ENCODE measurements at places on chromosomes 4 and X. TPM values are rescaled to one million over a fixed set of nuclear protein-coding genes. Genes with fewer than 3 reads are reported as not detected.

- DNase-seq, result no peak
Observed at GRCh38 chr4:144645631-144646522, at the start of gene HHIP. HHIP (plus strand) TSS chr4:144646156; CDS start chr4:144646676, 520 bp downstream.

DNA sequence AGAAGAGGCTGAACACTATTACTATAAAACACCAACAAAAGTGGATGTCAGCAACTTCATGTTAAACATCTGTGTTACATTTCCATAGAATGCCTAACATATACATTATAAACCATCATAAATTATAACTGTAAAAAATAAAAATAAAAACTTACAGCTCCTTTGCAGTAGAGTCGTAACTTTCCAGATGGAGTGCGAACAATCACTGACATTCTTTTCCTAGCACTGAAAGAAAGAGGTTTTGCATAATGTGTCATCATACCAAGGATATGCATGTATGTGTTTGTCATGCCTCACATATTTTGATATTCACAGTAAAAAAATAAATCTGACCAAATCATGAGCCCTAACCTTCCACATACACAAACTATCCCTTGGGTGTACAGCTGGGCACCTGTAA is 113.1 kb downstream of the ATP8A1 start:
- no peak for DNase-seq

NLGN3 gene
- total RNA-seq, result 1.9 TPM

DNA sequence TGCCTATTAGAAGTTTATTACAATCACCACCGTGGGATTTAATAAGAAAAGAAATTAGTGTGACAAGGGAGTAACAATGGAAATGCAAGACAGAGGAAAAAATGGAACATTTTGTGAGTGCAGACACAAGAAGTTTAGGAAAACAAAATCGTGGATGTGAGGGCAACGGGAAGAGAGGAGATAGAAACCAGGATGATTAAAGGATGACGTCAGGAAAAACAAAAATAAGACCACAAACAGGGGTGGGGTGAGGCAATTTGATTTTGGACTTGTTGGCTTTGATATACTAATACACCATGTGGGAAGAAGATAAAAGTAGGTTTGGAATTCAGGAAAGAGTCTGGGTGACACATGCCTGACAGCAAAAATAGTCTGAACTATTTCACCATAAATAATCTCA is 38.2 kb upstream of the GPM6A start:
- no peak for DNase-seq

- DNase-seq, result no peak
Observed at GRCh38 chr4:156865451-156865850, 106.1 kb downstream of the PDGFC start.

SMIM31 gene
- 4.6 TPM for total RNA-seq

DNA sequence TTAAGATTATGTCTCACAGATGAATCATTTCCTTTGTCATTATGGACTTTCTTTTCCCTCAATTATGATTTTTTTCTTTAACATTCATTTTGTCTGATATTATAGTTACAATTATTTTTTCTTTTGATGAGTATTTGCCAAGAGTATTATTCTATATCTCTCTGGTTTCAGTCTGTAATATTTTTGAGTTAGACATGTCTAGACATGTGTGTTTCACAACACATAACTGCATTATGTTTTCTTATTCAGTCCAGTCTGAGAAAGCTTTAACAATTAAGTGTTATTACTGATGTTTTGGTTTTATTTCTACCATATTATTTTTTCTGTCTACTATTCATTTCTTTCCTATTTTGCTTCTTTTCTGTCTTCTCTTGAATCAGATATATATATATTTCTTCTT is 108.3 kb upstream of the MID1IP1 start:
- DNase-seq, result no peak

DNA sequence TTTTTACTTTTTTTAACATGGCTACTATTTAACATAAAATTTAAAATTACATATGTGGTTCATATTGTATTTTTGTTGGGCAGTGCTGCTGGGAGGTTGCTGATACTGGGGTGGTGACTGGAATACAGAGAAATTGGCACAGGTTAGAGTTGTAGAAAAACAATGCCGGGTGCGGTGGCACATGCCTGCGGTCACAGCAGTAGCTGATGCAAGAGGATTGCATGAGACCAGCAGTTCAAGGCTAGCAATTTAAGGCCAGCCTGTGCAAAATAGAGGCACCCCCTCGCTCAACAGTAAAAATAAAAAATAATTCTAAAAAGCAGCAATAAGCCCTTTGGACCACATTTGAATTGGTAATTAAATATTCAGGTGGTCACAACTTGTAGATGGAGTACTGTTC is 11.8 kb upstream of the CPE start:
- no peak for DNase-seq

GPRIN3 gene
- 3.5 TPM for total RNA-seq

- no peak for DNase-seq
Observed at GRCh38 chr4:37770016-37770415, 56.5 kb upstream of the PGM2 start.

ZNF41 gene
- total RNA-seq, result 15.7 TPM

- DNase-seq, result peak; percentile 50
Observed at GRCh38 chrX:106726485-106727437, at the start of gene RNF128. RNF128 (plus strand) TSS chrX:106726701; CDS start chrX:106726914, 213 bp downstream.

DNA sequence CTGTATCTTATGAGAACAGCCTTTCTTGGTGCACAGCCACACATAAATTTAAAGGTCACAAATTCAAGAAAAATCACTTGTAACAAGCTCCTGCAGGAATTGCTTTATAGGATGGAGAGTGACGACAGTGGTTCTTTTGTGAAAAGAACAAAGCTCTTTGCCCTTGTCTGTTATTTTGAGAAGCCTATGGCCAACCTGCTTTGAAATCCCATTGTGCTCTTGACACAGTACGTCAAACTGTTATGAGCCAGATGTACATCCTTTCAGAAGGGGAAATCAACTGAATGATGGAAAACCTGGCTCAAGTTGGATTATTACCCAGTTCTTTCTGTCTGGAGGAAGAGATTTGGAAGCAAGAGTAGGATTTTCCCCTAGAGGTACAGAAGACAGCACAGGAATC is 1454.2 kb downstream of the ARAP2 start:
- DNase-seq, result no peak

DNA sequence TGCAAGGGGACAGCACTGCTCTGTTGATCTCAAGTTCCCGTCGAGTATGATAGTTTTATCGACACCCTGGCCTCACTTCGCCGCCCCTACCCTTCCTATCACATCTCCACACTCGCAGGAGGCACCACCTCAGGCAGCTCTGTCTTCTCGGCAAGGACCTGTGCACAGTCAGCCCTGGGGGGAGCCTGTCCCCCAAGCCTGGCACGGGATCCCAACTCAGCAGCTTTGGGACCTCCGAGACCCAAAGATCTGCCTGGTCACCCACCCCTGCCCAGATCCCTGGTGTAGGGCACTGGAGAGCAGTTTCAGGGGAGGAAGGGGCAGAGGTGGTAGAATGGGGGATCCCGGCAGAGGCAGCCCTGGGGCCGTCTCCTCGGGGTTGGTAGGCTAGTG is 18.0 kb upstream of the UBA1 start:
- no peak for DNase-seq

CDX4 gene
- not detected for total RNA-seq

GRCh38 chrX:39542316-39542715 is 555.4 kb downstream of the BCOR start:
- no peak for DNase-seq
